ENCODE measurements at places on chromosomes 1 and 21. TPM values are rescaled to one million over a fixed set of nuclear protein-coding genes. Genes with fewer than 3 reads are reported as not detected.

Gene OR2T35
- total RNA-seq, result not detected

- no peaks in the 10 kb centered on the region for H3K27me3 ChIP-seq
- peaks cover 45% of the 10 kb centered on the region for H3K4me1 ChIP-seq
- H3K4me3 ChIP-seq, result peak overlapping the region; percentile 98
Observed at GRCh38 chr1:26321315-26322041, 3.7 kb downstream of the CD52 start.

DNA sequence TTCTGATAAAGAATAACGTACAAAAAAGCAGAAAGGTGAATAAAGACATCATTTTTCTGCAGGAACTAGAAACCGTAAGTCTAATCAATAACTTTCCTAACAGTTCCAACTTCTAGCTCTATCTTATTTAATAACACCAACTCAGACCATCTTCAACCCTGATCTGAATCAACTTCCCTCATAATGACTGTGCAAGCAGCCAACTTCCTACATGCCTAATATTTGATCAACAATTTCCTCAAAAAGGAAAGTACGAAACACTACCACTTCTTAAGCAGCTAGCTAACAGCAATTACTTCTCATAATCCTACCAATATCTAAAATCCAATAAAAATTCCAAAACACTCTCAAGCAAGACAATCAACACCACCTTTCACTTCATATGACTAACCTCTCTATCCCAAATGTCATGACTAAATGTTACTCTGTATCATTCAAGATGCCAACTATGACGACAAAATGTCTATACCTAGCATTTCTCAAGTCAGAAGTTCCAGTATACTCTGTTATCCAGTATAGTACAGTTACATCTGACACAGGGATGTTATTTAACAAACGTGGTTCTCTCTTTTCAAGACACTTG is 1.7 kb downstream of the COP1 start:
- H3K36me3 ChIP-seq, result no peaks in the 10 kb centered on the region
- H3K4me1 ChIP-seq, result peaks cover 10% of the 10 kb centered on the region
- H3K4me3 ChIP-seq, result peak overlapping the region; percentile 90

- no peak for DNase-seq
- no peaks in the 10 kb centered on the region for H3K27me3 ChIP-seq
- H3K4me3 ChIP-seq, result no peak overlapping the region
- H3K4me1 ChIP-seq, result no peaks in the 10 kb centered on the region
- no peaks in the 10 kb centered on the region for H3K36me3 ChIP-seq
Observed at GRCh38 chr1:6694121-6694713, 7.4 kb downstream of the DNAJC11 start.

DNA sequence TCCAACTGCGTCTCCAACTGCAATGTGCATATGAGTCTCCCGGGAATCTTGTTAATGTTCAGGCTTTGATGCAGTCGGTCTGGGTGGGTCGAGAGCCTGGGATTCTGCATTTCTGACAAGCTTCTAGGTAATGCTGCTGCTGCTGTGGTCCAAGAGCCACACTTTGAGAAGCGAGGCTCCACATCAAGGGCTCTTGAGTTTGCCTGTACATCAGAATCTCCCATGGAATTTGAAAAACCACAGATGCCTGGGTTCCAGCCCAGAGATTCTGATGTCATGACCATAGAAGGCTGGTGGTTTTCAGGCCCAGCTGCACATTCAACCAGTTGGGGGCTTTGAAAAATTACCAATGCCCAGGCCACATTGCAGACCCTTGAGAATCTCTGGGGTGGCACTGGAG is 93.9 kb upstream of the TARDBP start:
- DNase-seq, result no peak
- no peak overlapping the region for H3K27ac ChIP-seq
- no peaks in the 10 kb centered on the region for H3K36me3 ChIP-seq
- H3K27me3 ChIP-seq, result no peaks in the 10 kb centered on the region

Gene INAVA
- total RNA-seq, result not detected

DNA sequence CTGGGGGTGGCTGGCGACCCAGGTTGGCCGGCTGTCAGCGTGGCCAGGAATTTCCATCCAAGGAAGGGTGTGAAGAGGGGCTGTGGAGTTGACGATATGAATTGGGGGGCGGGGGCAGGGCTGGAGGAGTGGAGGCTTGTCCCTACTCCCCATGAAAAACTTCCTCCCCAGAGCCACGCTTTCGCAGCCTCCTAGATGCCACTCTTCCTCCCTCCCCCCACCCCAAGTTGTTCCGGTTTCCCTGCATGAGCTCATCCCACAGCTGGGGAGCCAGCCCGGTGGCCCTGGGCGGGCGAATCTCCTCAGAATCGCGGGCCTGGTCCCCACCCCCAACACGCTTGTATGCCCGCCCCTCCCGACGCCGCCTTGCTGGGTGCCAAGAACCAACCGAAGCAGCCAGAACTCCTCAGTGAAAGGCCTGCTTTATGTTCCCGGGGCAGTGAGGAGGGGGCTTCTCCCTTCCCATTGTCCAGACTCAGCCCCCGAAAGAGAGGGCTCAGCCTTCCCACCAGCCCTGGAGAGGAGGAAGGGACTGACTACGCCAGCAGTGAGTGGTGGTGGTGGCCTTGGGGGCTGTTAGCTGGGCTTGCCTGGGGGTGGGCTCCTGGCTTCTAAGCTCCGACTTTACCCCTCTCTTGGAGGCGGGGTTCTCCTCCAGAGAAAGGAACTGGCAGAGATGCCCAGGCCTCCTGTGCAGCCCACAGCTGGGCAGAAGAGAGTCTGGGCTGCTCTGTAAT is 1.8 kb upstream of the CSMD2 start:
- no peak overlapping the region for H3K27ac ChIP-seq
- no peak for DNase-seq
- H3K27me3 ChIP-seq, result no peaks in the 10 kb centered on the region
- no peak overlapping the region for H3K4me3 ChIP-seq

GRCh38 chr1:84299536-84300170 is 1.9 kb upstream of the SAMD13 start:
- H3K4me1 ChIP-seq, result peaks cover 4% of the 10 kb centered on the region
- no peak overlapping the region for H3K27ac ChIP-seq
- peak overlapping the region; percentile 92 for H3K4me3 ChIP-seq
- no peaks in the 10 kb centered on the region for H3K36me3 ChIP-seq
- no peaks in the 10 kb centered on the region for H3K27me3 ChIP-seq

Gene TP73
- not detected for total RNA-seq

DNA sequence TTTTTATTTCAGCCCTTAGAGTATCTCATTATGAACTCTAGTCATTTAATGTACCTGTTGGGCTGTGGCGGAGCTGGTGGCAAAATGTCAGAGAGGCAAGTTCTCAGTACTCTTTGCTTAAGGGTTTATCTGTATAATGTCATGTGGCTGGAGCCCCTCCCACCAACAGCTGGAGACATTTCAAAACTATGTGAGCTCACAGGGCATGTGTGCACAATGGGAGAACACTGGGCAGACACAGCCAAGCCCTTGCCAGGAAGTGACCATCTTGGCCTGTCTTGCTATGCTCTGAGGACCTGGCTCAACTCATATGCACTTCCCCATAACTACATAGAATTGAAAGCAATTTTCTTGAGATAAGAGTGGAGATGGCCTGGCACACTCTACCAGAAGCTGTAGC is 296.4 kb downstream of the PTPRU start:
- H3K4me3 ChIP-seq, result no peak overlapping the region
- DNase-seq, result no peak
- H3K27me3 ChIP-seq, result no peaks in the 10 kb centered on the region
- no peaks in the 10 kb centered on the region for H3K4me1 ChIP-seq
- H3K36me3 ChIP-seq, result no peaks in the 10 kb centered on the region

Gene MYBPH
- not detected for total RNA-seq

Gene FCGR2B
- 2.2 TPM for total RNA-seq

Gene LCE2B
- not detected for total RNA-seq

- H3K27me3 ChIP-seq, result no peaks in the 10 kb centered on the region
- H3K4me1 ChIP-seq, result no peaks in the 10 kb centered on the region
- no peak for DNase-seq
Observed at GRCh38 chr1:83761167-83762038, 237.5 kb downstream of the TTLL7 start.

DNA sequence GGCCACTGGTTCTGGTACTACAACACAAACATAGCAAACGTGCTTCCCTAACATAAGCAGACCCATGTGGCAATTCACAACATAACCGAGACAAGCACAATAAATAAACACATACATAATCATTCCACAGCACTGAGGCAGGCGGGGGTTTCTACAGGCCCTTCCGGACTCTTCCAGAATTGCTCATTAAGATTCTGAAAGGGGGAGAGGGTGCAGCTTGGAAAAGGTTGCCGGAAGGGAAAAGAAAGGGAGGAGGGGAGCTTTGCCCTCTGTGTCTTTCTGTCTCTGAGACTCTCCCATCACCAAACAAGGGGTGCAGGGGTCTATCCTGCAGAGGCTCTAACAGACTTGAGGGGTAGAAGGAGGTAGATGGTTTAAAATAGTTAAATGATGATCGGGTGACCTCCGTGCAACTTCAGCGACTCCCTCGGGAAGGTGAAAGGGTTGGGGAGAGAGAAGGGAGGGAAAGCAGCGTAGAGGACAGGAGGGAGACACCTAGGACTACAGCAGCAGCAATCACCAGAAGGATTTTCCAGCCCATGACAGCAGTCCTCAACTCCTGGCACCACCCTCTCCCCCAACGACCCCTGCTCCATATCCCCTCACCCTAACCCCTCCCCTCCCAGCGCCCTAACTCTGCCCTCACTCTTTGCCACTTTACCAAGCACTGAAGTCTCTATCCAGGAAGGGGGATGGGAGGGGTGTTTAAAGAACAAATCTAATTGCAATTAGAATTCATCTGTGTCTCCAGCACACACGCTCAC is 365.5 kb upstream of the ESRRG start:
- no peaks in the 10 kb centered on the region for H3K27me3 ChIP-seq
- H3K4me1 ChIP-seq, result no peaks in the 10 kb centered on the region
- H3K36me3 ChIP-seq, result no peaks in the 10 kb centered on the region
- H3K27ac ChIP-seq, result no peak overlapping the region
- no peak for DNase-seq
- H3K4me3 ChIP-seq, result no peak overlapping the region

GRCh38 chr1:186880982-186881381 is 52.2 kb downstream of the PLA2G4A start:
- no peak overlapping the region for H3K4me3 ChIP-seq
- H3K4me1 ChIP-seq, result no peaks in the 10 kb centered on the region
- H3K27ac ChIP-seq, result no peak overlapping the region
- no peak for DNase-seq
- no peaks in the 10 kb centered on the region for H3K36me3 ChIP-seq

- no peaks in the 10 kb centered on the region for H3K4me1 ChIP-seq
- H3K36me3 ChIP-seq, result no peaks in the 10 kb centered on the region
- no peak overlapping the region for H3K4me3 ChIP-seq
- H3K27me3 ChIP-seq, result no peaks in the 10 kb centered on the region
- DNase-seq, result no peak
Observed at GRCh38 chr1:200022239-200022804, 5.2 kb upstream of the NR5A2 start.

GRCh38 chr1:167297222-167298214 is 76.8 kb downstream of the POU2F1 start:
- H3K4me1 ChIP-seq, result no peaks in the 10 kb centered on the region
- no peaks in the 10 kb centered on the region for H3K36me3 ChIP-seq
- H3K27me3 ChIP-seq, result no peaks in the 10 kb centered on the region
- H3K27ac ChIP-seq, result no peak overlapping the region

DNA sequence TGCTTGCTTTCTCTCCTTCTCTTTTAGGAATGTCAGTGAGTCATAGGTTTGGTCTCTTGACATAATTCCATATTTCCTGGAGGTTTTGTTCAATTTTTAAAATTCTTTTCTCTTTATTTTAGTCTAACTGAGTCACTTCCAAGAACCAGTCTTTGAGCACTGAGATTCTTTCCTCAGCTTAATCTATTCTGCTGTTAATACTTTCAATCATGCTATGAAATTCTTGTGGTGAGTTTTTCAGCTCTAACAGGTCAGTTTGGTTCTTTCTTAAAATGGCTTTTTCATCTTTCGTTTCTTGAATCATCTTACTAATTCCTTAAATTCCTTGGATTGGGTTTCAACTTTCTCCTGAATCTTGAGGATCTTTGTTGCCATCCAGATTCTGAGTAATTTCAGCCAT is 321.0 kb downstream of the PTBP2 start:
- H3K27ac ChIP-seq, result no peak overlapping the region
- H3K4me3 ChIP-seq, result no peak overlapping the region
- H3K36me3 ChIP-seq, result no peaks in the 10 kb centered on the region
- no peaks in the 10 kb centered on the region for H3K4me1 ChIP-seq
- H3K27me3 ChIP-seq, result no peaks in the 10 kb centered on the region

Gene WNT9A
- total RNA-seq, result not detected

Gene ARHGAP30
- total RNA-seq, result 235 TPM

DNA sequence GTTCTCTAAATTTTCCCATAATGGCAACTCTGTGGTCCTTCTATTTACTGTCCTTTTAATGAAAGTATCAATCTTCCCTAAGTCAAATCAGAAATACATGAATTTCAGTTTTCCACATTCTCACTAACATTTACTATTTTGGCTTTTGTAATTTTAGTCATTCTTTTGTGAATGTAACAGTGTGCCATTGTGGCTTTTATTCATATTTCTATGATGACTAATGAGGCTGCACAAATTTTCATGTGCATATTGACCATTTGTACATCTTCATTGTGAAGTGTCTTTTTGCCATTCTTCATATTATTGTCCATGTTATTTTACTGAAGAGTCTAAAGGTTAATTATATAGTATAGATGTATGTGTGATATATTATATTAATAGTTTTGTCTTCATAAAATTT is 431.0 kb upstream of the BRINP3 start:
- H3K4me1 ChIP-seq, result no peaks in the 10 kb centered on the region
- no peak for DNase-seq
- no peaks in the 10 kb centered on the region for H3K27me3 ChIP-seq
- H3K36me3 ChIP-seq, result no peaks in the 10 kb centered on the region
- H3K4me3 ChIP-seq, result no peak overlapping the region
- no peak overlapping the region for H3K27ac ChIP-seq

GRCh38 chr1:101394041-101394440 is 157.2 kb downstream of the S1PR1 start:
- H3K27ac ChIP-seq, result no peak overlapping the region
- H3K27me3 ChIP-seq, result no peaks in the 10 kb centered on the region
- H3K4me3 ChIP-seq, result no peak overlapping the region

Gene KDM5B
- total RNA-seq, result 55.2 TPM

- H3K4me1 ChIP-seq, result peaks cover 2% of the 10 kb centered on the region
- H3K36me3 ChIP-seq, result no peaks in the 10 kb centered on the region
- H3K27ac ChIP-seq, result no peak overlapping the region
- no peak for DNase-seq
- no peaks in the 10 kb centered on the region for H3K27me3 ChIP-seq
- H3K4me3 ChIP-seq, result no peak overlapping the region
Observed at GRCh38 chr21:14691914-14692313, 145.8 kb upstream of the SAMSN1 start.

Gene VANGL1
- total RNA-seq, result 2.6 TPM

All from naive thymus-derived CD4-positive, alpha-beta T cell (primary cell).